ENCODE measurements at places on chromosomes 12 and 14.

- no peak for DNase-seq
These were observed 238.7 kb upstream of the SEL1L start for GRCh38 chr14:81772381-81772780.

- DNase-seq, result no peak
These were observed 60.6 kb downstream of the BEGAIN start for GRCh38 chr14:100526632-100527031.

- no peak for DNase-seq
These were observed 270.1 kb upstream of the PRICKLE1 start for GRCh38 chr12:42859612-42860011.

DNA sequence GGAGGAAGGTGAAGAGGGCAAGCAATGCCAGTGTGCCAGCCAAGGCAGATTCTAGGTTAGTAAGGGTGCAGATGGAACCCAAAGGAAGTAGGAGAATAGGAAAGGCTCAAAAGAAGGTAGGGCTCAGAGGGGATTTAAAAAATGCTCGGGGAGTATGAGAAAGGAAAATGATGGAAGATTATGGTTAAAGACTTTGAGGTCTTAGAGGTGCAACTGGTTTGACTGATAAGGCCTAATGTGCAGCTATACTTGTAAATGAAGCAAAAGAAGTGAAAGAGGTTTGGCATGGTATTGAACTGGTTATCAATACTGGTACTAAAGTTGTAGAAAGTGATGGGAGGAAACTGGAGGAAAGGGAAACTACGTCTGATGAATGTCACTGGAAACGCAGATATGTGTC is 94.7 kb downstream of the RPS6KA5 start:
- no peak for DNase-seq

GRCh38 chr14:61749264-61749663 is 13.0 kb upstream of the SNAPC1 start:
- no peak for DNase-seq

GRCh38 chr12:132165584-132165983 is 21.3 kb downstream of the NOC4L start:
- no peak for DNase-seq

DNA sequence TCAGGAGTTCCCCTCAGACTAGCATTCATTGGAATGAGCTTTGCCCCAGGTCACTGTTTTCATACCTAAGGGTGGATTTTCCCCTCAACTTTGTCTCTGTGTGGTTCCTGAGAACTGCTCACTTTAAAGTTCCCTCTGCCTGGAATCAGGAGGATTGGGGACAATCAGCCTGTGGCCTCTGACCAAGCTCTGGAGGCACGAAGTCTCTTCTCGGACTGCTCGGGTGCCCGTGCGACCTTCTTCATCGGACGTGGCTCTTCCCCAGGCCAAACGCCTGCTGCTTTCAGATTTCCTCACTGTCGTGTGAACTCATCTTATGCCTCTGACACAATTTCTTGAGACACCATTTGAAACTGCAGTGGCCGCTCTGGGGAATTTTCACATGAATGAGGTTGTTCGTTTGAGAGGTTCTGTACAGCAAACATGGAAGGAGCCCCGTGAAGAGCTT is 153.7 kb upstream of the PZP start:
- DNase-seq, result no peak

DNA sequence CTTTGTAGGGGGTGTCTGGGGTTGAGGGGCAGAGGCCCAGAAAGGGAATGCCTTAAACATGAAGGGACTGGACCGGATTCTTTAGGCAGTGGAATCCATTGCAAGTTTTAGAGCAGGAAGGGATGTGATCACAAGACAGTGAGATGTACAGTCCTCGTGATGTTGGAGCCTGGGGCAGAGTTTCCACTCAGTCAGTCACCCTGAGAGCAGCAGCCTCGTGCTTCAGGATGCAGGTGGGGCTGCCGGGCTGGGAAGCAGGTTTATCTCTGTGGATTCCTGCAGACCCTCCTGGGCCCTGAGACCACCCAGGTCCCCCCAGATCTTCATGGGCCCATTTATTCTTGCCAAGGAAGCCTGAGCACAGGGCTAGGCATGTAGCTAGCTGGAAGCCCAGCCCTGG is 38.5 kb downstream of the RIN3 start:
- DNase-seq, result no peak

- no peak for DNase-seq
These were observed 42.2 kb upstream of the APPL2 start for GRCh38 chr12:105278043-105278697.

GRCh38 chr12:24724814-24725213 is 224.1 kb downstream of the BCAT1 start:
- DNase-seq, result no peak
